ENCODE measurements at places on chromosomes 1 and 21.
A peak's percentile ranks its signal among the peaks of the same experiment; 100 is the strongest.

- DNase-seq, result no peak
Measured at GRCh38 chr1:14552246-14552965, 46.1 kb upstream of the KAZN start.

- DNase-seq, result no peak
Measured at GRCh38 chr1:154176337-154176736, 15.6 kb downstream of the TPM3 start.

- DNase-seq, result no peak
Measured at GRCh38 chr1:75613916-75614315, 3.0 kb upstream of the SLC44A5 start.

GRCh38 chr1:33361532-33362235 lies 40.8 kb upstream of the A3GALT2 start:
- DNase-seq, result no peak

- DNase-seq, result peak; percentile 1
Measured at GRCh38 chr1:98468111-98468717, 193.3 kb upstream of the SNX7 start.

DNA sequence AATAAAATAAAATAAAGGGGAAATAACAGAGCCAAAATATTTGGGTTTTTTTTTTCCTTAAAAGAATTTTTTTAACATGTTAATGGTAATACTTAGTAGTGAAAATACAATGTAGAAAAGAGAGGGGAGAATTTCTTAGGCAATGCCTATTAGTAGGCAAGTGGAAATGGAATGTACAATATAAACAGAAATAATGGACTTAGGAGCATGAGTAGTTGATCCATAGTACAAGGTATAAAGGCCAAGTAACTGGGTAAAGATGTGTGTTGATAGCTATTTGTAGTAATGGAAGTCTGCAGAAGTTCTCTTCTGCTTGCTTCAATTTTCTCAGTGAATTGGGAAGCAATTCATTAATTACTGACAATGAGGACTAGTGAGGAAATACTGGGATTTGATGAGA lies 34.4 kb downstream of the TESK2 start:
- no peak for DNase-seq

DNA sequence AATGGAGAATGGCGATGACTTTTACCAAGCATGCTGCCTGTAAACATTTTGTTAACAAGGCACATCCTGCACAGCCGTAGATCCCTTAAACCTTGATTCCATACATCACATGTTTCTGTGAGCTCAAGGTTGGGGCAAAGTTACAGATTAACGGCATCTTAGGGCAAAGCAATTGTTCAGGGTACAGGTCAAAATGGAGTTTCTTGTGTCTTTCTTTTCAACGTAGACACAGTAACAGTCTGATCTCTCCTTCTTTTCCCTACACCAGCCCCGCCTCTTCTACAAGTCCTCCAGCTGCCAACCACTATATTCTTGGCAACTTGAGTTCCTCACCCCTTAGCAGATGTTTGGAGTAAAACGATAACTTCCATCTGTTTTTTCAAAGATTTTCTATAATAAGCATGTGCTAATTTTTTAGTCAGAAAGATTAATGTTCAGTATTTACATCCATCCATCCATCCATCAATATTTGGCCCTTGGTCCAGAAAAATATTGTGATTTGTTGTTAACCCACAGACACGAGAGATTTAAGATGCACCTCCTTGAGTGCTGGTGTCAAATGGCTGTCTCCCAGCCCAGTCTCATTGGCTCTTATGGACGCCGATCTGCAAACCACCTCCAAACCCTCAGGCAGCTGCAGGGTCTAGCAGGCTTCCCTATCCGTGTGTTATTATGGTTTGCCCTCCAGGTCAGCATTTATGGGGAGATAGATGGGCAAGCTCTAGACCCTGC lies 3.8 kb downstream of the DNALI1 start:
- no peak for DNase-seq

DNA sequence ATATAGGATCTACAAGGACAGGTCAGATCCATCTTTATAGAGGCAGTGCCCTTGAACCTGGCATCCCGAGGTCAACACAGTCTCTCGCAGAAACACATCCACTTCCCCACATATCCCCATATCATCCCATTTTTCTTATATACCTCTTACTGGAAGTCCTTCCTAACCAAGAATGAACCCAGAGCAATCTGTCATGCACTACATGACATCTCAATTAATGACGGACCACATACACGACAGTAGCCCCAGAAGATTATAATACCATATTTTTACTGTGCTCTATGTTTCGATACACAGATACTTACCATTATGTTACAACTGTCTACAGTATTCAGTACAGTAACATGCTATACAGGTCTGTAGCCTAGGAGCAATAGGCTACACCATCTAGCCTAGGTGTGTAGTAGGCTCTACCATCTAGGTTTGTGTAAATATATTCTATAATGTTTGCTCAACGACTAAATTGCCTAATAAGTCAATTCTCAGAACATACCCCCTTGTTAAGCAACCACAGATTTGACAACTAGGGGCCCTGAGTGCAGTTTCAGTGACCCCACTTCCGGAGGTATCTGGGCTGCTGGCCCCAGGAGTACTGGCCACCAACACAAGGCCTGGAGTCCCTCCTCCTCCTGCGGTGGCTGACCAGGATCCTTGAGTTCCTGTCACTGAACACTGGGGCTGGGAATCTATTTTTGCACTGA lies 28.1 kb downstream of the PTPN14 start:
- DNase-seq, result no peak

DNA sequence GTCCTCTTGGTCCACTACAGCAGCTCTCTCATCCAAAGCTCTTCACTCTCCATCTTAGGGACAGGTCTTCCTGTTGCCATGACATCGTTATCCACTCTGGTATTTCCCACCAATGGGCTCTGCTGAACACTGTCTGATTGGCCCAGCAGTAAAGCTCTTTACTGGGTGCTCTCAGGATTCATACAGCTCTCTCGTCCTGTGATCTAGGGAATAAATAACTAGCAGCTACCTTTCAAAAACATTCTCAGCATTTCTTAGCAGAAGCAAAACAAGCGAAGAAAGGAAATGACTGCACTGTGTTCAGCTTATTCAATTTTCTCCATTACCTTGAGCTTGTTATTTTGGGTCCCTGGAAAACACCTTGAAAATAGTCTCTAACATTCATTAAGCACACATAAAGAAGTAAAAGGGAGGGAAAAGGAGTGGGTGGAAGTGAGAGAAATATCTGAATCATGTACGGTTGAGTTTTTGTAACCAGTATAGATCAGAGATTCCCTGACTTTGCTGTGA lies 163.4 kb upstream of the SGIP1 start:
- no peak for DNase-seq

DNA sequence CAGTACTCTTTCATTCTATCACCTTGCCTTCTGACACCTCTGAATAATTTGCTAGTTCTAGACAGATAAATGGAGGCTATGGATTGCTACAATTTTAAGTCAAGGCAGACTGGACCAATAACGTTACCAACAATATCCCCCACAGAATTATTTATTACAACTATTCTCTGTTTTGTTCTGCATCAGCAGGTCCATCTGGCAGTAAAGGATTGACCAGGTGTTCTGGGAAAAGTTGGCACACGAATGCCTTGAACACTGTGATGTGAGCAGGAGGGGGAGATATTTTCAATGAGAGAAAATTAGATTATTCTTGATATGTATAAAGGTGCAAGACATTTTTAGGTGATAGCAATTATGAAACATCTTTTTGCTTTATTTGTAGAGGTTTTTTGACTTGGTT lies 718.8 kb upstream of the TMPRSS15 start:
- DNase-seq, result no peak

DNA sequence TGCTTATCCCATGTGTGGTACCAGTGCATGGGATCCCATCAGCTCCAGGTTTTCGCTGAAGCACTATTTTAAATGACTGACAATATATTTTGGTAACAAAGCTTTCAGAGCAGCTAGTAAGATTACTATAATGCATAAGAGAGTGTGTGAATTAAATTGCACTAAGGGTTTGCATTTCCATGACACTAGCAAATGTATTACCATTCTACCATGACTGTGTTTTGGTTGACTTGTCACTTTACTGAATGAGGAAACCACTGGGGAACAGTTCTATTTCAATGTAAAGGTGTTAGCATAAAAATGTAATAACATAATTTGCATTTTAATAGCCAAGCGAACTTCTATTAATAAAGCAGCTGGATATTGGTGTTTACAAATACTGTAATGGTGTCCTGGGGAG lies 31.7 kb upstream of the ERO1B start:
- DNase-seq, result no peak

- DNase-seq, result no peak
Measured at GRCh38 chr1:114502080-114502479, 8.9 kb downstream of the TRIM33 start.

DNA sequence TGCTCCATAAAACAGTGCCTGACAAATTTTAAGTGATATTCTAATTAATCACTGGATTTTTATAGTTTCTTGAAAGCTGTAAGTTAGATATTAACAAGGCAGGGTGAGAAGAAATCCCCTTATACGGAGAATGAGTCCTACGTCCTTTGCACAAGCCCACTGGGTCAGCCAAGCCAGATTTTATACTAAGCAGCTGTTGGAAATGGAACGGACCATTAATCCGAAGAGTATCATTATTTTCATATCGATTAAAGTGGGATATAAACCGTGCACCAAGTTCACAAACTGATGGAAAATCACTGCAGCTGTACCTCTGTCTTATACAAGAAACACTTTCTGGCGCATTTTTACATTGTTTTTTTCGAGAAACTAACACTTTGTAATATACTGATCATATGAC lies 35.2 kb downstream of the SPAG17 start:
- no peak for DNase-seq

DNA sequence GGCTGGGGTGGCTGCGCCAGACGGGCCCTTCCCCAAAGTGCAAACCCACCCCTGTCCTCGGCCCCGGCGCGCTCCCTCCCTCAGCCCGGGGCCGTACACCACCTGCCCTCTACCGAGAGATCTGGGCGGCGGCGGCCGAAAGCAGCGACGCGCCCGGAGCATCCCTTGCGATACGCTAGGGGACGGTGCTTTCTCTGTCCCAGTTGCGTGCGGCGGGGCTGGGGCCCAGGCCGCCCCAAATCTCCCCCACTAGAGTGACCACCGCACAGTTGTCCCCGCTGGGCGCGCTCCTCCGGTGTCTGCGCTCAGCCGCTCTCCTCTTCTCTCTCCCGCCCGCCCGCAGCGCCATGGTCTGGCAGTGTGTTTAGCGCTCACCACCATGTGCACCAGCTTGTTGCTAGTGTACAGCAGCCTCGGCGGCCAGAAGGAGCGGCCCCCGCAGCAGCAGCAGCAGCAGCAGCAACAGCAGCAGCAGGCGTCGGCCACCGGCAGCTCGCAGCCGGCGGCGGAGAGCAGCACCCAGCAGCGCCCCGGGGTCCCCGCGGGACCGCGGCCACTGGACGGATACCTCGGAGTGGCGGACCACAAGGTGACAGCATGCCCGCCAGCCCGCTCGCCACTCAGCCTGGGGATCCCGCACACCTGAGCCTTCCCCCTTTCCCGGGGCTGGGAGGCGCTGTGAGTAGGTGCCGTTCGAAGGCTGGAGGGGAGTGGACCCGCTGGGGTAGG lies 1.0 kb downstream of the ST6GALNAC5 start:
- peak; percentile 71 for DNase-seq

- DNase-seq, result no peak
Measured at GRCh38 chr1:24643363-24644099, 429 bp downstream of the SRRM1 start.

DNA sequence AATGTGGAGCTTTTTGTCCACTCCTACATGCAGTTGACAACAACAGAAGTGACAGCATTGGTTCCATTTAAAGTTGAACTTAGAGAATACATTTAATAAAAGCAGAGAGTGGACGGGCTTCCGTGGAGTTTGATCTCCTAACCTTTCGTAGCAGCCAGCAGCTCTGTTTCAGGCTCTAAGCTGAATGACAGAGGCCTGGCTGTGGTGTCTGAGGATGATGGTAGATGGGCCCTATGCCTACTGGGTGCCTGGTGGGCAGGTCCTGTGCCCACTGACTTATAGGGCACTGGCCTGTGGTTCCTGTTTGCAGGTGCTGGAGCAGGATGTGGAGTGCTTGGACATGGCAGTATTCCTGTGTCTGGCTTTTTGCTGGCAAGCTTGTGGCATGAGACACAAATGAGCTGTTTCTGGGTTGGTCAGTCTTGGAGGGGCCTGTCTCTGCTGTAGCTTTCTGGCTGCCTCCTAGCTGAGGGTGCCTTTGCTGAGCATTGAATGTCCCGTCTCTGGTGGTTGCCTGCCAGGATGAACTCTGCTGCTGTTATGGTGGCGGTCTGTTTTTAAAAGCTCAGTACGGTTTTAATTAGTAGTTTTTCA lies 54.6 kb downstream of the PRDM2 start:
- no peak for DNase-seq

DNA sequence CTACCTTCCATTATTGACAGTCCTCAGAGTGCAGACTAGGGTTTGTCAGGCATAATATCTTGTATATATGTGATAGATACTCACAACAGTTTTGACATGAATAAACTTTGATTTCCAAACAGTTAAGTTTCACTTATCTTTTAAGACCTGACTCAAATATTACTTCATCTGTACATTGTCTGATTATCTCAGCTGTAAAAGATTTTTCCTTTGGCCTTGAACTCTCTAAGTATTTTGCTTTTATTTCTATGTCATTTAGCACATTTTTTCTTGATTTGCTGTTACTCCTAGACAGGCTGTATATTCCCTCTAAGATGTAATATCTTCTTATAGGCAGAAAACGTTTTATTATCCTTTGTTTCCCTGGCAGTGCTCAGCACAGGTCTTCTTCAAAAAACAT lies 65.6 kb upstream of the DMRTA2 start:
- no peak for DNase-seq

GRCh38 chr1:5990913-5991312 lies 1.3 kb downstream of the NPHP4 start:
- no peak for DNase-seq

DNA sequence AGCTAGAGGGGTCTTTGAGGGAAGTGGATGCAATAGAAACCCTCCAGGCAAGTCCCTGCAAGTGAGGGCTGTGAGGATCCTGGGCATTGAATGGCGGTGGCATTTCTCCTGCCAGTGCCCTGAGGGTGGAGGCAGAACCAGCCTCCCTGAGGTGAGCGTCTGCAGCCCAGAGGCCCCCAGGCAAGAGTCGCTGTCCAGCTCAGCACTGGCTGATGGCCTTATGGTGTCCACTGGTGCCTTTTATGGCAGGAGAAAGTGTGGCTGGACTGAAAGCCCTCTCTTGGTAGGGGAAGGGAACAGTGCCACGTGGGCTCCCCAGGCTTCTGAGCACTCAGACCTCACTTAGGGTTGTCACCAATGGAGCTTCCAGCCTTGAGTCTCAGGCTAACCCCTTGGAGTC lies 77.3 kb downstream of the SH3BGR start:
- DNase-seq, result no peak

DNA sequence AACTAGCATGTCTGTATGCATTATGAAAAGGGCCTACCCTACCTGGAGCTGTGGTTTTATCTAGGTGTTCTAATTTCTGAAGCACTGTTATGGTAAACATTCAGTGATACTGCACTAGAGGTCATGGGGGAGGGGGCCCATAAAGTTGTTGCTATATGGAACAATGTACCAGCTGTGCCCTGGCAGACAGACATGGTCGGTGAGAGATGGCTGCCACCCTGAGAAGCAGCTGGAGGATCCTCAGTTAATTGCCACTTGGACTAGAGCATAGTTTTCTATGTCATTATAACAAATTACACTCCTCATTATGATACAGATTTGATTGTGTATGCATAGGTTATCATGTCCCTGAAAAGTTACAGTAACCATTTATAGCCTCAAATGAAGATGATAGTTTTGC lies 45.4 kb downstream of the ILDR2 start:
- DNase-seq, result no peak

- DNase-seq, result no peak
Measured at GRCh38 chr1:239835946-239836440, 255.7 kb upstream of the FMN2 start.
